Right ventricle myocardium superior (tissue), 1 donor: ENCODE measurements at places on chromosomes 16 and 17. TPM values are rescaled to one million over a fixed set of nuclear protein-coding genes. Genes with fewer than 3 reads are reported as not detected.

Gene SLC52A1
- not detected for total RNA-seq

- no peak for DNase-seq
Measured at GRCh38 chr17:12348476-12348875, 317.2 kb upstream of the MYOCD start.

DNA sequence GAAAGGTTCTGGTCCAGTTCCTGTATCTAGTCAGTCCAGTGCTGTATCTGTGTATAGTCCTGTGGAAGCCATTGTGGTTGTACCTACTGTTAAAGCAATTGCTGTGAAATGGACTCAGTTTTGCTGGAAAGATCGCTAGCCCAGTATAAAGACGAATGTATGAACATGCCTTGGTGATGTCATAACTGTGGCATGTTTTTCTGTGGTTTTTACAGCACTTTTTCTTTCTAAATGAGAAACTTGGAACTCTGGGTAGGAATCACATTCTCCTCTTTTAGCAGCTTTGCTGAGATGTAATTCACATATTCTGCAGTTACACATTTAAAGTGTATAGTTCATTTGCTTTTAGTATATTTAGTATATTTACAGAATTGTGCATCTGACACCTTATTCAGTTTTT lies 58.1 kb downstream of the MAP2K4 start:
- DNase-seq: no peak

GRCh38 chr17:20236578-20237227 lies 227.5 kb downstream of the SPECC1 start:
- DNase-seq: no peak

DNA sequence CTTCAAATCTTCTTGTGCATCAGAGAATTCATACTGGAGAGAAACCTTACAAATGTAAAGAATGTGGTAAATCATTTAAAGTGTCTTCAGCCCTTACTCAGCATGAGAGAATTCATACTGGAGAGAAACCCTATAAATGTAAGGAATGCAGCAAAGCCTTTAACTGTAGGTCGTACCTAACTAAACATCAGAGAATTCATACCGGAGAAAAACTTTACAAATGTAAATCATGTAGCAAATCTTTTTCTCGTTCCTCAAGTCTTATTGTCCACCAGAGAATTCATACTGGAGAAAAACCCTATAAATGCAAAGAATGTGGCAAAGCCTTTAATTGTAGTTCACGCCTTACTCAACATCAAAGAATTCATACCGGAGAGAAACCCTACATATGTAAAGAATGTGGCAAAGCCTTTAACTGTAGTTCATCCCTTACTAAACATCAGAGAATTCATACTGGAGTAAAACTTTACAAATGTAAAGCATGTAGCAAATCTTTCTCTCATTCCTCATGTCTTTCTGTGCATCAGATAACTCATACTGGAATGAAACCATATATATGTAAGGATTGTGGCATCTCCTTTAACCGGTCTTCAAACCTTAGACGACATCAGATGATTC lies 118.5 kb upstream of the ZNF267 start:
- no peak for DNase-seq

DNA sequence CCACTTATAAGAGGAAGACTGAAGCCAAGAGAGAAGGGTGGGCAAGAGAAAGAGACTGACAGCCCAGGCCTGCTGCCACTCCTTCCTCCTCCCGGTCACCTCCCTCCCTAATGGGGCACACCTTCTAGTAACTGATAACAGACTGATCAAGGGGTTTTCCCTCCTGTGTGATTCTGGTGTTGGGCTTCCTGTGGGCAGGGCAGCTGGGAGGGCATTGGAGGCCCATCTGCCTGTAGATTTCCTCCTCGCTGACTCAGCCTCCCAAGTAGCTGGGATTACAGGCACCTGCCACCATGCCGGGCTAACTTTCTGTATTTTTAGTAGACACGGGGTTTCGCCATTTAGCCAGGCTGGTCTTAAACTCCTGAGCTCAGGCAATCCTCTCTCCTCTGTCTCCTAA lies 16.2 kb downstream of the CA4 start:
- no peak for DNase-seq

Gene NFATC2IP
- total RNA-seq: 15.8 TPM

- no peak for DNase-seq
Measured at GRCh38 chr17:81076141-81076679, 41.3 kb downstream of the BAIAP2 start.

DNA sequence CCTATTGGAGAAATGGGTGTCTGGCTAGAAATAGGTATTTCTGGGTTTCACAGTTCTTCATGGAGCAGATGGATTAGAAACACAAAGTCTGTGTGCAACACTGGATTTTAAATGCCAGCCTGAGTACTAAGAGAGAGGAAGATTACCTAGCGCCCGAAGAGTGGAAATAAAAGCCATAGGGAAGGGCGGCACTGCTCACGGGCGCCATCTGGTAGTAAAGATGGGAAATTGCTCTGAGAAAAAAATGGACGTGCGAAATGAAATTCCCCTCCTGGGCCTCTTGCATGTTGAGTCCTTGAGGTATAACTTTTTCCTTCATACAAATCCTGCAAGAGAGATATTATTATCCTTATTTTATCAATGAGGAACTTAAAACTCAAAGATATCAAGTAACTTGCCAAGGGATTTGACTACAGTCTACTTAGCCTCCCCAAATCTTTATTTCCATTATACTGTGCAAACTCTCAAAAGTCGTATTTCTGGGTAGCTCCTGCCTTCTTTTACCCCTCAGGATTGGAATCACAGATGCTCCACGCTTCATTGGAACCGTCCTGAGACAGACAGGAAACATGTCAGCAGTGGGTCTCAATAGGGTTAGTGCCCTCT lies 72.8 kb downstream of the MMD start:
- DNase-seq: peak; percentile 52

Gene USP36
- total RNA-seq: 17.8 TPM

Gene BRD7
- 39.1 TPM for total RNA-seq

GRCh38 chr17:77445760-77446532 lies 305.2 kb downstream of the SEC14L1 start:
- DNase-seq: peak; percentile 70

DNA sequence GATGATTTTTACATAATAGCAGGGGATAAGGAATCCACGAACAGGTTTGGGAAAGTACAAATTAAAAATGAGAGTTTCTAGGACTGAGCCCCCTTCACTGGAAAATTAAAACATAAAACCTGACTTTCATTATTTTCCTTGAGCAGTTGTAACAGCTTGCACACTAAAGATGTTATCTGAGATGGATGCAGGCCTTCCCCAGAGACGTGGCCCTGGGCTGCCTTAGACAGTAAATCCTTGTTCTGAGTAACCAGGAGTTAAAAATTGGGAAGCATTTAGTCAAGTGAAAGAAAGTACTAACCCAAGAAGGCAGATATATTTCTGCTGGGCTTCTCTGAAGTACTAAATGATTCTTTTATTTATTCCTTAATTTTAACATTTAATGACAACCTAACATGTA lies 432.2 kb upstream of the KIF2B start:
- no peak for DNase-seq

Gene NR1D1
- total RNA-seq: 21.1 TPM
